Immature natural killer cell (primary cell): ENCODE measurements at places on chromosomes 2 and 18. TPM values are rescaled to one million over a fixed set of nuclear protein-coding genes. Genes with fewer than 3 reads are reported as not detected.

PARD3B gene
- not detected for polyA plus RNA-seq

MCM6 gene
- 18.0 TPM for polyA plus RNA-seq

FSHR gene
- not detected for polyA plus RNA-seq

DNA sequence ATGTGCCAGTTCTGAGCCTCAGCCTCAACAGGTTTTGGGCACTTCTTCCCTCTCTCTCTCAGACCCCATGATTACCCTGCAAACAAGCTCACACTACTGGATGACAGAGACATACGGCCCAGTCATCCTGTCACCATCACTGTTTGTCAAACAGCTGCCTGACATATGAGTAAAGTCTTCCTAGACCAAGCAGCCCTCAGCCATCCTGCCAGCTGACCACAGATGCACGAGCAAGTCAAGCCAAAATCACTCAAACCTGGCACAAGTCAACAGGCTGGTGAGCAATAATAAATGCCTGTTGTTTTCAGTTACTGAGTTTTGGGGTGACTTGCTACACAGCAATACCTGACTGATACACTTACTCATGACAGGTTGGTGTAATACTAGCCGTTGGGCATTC, 75.5 kb upstream of the KLF7 start:
- H3K27me3 ChIP-seq = peaks cover 2% of the 10 kb centered on the region
- H3K27ac ChIP-seq = no peak overlapping the region
- no peak for DNase-seq
- no peaks in the 10 kb centered on the region for H3K36me3 ChIP-seq

DNA sequence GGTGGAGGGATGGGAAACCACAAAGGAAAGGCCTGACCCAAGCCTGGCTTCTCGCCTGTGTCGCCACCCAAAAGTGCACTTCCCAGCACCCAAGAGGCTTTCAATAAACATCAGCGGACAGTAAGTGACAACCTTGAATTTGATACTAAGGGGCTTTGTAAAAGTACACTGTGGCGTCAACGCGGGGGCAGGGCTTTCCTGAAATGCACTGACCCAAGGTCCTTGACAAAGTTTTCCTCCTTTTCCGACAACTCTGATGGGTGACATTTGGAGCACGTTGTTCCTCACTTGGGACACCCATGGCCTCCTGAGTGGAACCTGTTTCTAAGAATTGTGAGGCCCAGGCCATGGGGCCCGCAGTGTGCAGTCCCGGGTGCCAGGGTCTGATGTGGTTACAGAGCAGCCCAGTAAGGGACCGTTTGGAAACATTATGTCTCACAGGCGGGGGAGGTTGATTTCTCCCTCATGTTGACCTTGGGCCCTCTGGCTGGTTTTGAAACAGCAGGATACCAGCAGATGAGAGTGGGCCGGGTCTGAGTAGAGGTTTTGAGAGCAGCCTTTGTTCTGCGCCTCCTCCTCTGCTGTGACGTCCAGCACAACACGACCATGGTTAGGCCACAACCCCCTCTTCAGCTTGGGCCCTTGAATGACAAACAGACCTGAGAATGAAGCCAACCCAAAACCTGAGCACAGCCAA, 2.8 kb upstream of the ZBTB14 start:
- H3K4me1 ChIP-seq = peaks cover 26% of the 10 kb centered on the region
- peaks cover 28% of the 10 kb centered on the region for H3K27me3 ChIP-seq
- H3K36me3 ChIP-seq = no peaks in the 10 kb centered on the region

- H3K36me3 ChIP-seq = no peaks in the 10 kb centered on the region
- DNase-seq = no peak
- H3K27me3 ChIP-seq = peaks cover 4% of the 10 kb centered on the region
- no peak overlapping the region for H3K4me3 ChIP-seq
- no peaks in the 10 kb centered on the region for H3K4me1 ChIP-seq
Measured at GRCh38 chr18:35836932-35837331, 135.5 kb upstream of the RMP24 start.

DNA sequence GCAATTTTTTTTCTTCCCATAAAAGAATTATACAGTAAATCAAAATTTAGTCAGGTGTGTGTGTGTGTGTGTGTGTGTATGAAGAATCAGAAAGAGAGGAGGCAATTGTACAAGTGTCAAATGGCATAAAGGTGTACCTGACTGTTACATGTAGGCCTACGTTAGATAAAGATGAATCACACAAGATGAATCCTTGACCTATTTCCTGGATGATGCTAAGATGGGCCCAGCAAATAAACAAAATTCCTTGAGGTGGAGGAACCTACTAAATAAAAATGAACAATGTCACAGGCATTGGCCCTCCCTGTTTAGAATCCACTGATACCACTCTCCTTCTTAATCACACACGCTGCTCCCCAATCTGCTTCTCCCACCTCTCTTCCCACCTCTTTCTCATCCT, 79.7 kb upstream of the LRATD1 start:
- no peaks in the 10 kb centered on the region for H3K27me3 ChIP-seq
- H3K4me1 ChIP-seq = no peaks in the 10 kb centered on the region
- H3K4me3 ChIP-seq = no peak overlapping the region

DNA sequence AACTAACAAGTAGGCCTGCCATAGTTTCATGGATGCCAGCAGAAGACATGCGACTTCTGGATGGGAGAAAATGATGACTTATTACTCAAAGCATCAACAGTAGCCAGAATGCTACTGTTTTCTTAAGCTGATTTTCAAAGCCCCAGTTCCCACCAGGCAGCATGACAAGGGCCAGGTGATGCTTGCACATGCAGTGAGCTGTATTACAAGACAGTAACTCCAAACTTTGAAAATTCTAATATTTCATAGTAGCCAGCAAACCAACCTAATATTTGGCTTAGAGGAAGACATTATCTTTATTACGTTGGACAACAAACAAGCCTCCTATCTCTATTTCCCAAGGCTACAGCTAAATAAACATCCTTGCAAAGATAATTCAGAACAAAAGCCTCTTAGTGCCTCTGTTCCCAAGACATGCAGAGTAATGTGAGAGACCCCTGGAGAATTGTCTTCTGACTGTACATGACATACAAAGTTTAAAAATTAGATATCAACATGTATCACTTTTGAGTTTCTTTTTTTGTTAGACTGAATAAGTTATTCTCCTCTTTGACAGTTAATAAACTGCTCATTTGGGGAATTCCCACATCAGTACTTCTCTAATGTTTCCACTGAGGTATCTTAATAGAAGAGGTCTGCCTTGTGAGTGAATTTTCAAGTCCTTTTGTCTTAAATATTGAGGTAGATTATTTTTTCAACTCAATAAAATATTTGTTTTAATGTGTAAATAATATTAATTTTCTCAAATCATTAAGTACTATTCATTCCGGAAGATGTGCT, 367.6 kb upstream of the CWC22 start:
- H3K27me3 ChIP-seq = peaks cover 1% of the 10 kb centered on the region
- no peaks in the 10 kb centered on the region for H3K4me1 ChIP-seq
- no peak overlapping the region for H3K27ac ChIP-seq
- H3K4me3 ChIP-seq = no peak overlapping the region

DNA sequence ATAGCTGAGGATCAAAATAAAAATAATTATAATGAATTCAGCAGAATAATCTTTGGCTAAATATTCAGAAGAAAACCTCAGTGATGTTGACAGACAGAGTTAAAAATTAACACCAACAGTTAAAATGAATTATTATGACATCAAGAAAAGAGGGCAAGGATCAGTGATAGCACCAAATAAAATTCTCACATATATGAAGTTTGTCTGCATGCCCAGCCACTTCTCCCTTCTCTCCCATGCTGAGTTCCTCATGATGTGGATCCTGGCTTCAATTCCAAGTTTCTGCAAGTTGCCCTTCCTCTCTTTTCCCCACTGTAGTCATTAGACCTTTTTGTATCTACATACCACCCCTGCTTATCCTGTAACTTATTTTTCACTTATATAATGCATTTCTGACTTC, 6.8 kb downstream of the STRADB start:
- DNase-seq = no peak
- no peaks in the 10 kb centered on the region for H3K27me3 ChIP-seq
- no peak overlapping the region for H3K27ac ChIP-seq
